CD4-positive, alpha-beta T cell treated with Interleukin-17A for 4 hours (primary cell): ENCODE measurements at places on chromosomes 7 and 10.

GRCh38 chr7:74579800-74580685, 77.5 kb upstream of the GTF2I start:
- DNase-seq: no peak

- DNase-seq: peak; percentile 56
Measured at GRCh38 chr10:3972460-3973301, 187.7 kb upstream of the KLF6 start.

GRCh38 chr7:153002572-153002971, 243.0 kb downstream of the ACTR3B start:
- no peak for DNase-seq

DNA sequence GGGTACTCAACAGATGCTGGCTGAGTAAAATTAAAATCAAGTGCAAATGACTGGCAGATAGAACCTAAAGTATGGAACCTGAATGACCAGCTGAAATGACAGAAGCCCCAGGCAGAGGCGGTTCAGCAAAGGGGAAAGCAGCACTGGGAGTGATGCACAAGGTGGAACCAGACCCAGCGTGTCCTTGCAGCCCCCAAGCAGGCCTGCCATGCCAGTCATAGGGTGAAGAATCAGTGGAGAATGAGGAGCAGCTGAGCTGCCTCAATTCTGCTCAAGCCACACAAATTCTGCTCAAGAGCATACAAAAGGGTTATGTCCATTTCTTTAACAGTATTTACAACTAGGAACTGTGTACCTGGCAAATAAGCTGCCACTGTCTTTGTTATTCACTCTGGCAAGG, 8.7 kb downstream of the ACTR1A start:
- no peak for DNase-seq

DNA sequence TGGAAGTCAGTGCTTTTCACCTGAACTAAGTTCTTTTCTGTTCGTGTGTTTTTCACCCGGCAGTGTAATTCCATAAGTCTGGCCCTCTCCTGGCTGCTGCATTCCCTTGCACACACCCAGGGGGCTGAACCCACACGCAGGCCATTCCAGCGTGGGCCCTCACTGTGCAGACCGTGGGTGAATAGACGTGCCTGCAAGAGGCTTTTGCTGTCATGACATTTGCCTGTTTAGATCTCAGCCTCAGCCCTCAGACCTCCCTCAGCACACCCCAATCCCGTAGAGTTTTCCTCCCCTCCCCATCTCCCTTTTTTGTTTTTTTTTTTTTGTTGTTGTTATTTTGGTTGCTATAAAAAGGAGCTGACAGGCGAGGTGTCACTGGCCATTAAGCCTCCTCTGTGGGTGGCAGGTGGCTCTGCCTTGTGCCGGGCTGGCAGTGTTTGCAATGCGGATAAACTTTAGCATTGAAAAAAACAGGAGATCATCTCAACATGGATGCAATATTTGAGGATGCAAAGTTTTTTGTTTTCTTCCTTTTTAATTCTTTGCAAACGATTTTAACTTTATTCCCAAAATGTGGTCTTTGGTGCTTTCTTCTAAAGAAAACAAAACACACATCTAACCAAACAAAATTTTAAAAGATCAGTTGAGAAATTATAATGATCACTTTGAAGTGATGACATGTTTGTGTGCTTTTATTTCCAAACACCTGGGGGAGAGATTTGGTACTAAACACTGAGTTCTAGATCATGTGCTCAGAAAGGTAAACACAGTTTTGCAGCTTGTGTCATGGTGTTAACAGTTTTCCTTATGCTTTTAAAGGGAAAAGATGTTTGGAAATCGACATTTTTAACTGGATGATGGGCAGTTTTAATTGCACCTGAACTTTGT, 58.8 kb downstream of the WDR37 start:
- no peak for DNase-seq

GRCh38 chr10:73262105-73262730, 9.8 kb upstream of the MRPS16 start:
- no peak for DNase-seq

DNA sequence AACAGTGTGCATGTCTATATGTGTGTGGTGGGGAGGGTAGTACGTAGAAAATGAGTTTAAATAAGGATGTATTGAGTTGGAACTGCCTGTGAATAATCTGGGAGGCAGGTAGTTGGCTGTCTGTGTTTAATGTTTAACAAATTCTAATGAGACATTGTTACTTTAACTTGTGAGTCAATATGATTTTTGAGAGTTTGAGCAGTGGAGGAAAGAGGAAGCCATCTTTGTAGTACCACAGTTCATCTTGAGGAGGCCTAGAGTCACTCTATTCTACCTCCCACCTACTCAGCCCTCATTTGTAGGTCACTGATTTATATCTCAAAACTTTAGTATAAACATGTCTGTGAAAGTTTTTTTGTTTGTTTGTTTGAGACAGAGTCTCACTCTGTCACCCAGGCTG, 129.9 kb upstream of the ITGB1 start:
- no peak for DNase-seq

- no peak for DNase-seq
Measured at GRCh38 chr10:3354174-3354900, 181.8 kb upstream of the PITRM1 start.

- no peak for DNase-seq
Measured at GRCh38 chr7:153382641-153383101, 623.1 kb downstream of the ACTR3B start.
